ENCODE measurements at places on chromosomes 4 and X.

DNA sequence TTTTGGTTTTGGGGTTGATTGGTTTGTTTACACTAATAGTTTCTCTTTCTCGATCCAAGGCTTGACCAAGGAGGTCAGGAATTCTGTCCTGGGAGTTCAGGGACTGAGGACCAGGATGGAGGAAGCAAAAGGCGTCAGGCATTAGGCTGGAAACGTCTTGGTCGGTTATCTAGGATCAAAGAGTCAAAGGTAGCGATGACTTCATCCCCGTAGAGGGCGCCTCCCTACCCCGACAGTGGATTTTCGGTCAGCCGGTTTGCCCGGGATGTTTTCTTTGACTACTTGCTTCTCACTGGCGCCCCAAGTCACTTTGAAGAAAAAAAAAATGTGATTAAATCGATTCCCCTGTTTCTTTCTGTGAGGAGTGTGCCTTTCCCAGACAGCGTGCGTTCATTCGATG, 980 bp upstream of the FHDC1 start:
- DNase-seq = no peak

GRCh38 chr4:10084651-10085358, 31.8 kb downstream of the WDR1 start:
- DNase-seq = no peak

GRCh38 chrX:153626025-153626633, 20.9 kb upstream of the DUSP9 start:
- DNase-seq = no peak

- DNase-seq = peak; percentile 9
Measured at GRCh38 chrX:153370293-153371055, 30.7 kb downstream of the PNMA6E start.

GRCh38 chr4:77174426-77174825, 17.4 kb downstream of the CCNG2 start:
- peak; percentile 25 for DNase-seq

DNA sequence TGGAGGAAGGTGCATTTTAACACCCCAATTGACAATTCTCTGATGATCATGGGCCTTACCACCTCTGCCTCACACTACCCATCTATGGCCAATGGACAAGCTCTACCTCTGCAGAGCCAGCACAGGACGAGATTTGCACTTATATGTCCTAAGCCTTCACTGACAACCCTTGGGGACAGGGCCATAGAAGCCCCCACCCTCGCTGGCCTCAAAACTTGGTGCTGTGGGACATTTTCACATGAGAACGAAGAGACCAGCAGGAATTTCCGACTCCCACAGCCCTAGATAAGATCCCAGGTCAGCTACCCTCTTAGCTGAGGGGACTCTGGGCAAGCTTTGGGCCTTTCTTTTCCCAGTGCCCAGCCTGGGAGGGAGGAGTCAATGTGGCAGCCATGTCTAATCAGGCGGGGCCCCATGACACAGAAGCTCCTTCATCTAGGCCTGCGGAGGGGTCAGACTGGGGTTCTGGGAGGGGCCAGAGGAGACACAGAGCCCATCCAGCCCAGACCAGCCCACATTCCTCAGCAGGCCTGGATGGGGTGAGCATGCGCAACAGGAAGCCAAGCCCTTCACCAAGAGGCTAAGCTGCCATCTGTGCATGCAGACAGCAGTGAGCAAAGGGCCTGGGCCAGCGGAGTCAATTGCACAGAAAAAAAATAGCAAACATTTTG, 12.1 kb downstream of the PJA1 start:
- peak; percentile 77 for DNase-seq

DNA sequence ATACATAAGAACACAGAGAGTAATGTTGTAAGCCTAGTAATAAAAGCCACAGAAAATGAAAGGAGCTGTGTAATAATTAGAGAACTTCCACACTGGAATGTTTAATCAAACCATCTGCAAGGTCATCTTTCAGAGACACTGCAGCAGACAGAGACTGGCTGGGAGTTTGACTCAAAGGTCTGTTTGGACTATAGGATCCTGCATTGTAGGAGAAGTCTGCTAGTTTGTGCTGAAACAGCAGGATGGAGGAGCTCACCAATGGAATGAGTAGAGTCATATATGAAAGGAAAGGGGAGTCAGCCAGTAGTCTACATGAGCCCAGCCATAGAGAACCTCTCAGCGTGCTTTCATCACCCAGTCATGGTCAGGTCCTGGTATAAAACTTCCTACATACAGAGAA, 4.5 kb upstream of the ACE2 start:
- DNase-seq = no peak

DNA sequence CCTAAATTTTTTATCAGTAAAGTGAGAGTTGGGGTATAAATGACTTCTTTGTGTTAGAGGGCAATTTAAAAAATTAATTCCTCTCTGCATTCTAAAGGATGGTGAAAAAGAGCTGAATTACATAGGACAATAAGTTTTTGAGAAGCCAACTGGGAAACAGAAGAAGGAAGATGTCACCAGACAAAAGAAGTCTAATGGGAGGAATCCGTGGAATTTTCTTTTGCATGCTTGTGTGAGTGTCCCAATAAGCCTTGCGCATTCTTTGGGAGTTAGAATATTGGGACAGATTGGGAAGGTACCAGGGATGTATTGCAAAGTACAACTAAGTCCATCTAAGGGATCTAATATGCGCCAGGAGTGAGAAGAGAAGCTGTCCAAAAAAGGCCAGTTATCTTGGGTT, 35.1 kb upstream of the NR3C2 start:
- no peak for DNase-seq

DNA sequence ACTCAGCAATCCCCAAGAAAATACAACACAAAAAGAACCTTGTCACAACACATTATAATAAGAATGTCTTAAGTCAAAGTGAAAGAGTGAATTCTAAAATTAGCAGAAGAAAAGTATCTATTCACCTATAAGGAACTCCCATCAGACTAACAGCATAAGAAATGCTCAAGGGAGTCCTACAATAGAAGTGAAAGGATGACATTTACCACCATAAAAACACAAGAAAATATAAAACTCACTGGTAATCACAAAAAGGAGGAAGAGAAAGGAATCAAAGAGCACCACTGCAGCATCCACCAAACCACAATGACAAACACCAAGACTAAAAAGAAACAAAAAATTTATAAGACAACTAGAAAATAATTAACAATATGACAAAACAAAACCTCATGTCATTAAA, 257.0 kb upstream of the AGTR2 start:
- no peak for DNase-seq

DNA sequence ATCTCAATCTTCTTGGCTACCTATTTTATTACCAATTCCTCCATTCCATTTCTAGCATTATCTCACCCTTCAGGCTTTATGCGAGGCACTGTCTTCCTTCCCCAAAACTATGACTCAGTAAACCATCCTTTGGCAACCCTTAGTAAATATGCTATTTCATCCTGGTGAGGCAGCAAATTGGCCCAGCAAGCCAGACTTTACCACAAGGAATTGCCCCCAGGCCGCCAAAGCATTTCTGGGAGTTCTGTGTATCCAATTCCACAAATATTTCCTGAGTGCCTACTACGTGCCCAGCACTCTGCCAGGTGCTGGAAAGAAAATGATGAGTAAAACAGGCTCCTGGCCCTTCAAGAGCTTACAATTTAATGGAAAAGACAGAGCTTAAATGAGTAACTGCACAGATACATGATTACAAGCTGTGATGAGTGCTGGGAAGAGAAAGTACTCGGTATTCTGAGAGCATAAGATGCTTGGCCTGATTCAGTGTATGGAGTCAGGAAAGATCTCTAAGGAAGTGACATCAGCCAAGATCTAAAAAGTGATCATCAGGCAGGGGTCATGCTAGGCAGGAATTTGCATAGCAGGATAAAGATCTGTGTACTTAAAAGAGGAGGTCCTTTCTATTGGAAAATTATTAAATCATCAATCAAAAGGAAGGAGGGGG, 193.8 kb downstream of the ADAMTS3 start:
- DNase-seq = peak; percentile 46

GRCh38 chr4:135476272-135476671, 1274.7 kb upstream of the PABPC4L start:
- no peak for DNase-seq

- DNase-seq = no peak
Measured at GRCh38 chrX:111288841-111289240, 18.6 kb upstream of the CAPN6 start.

GRCh38 chr4:151644622-151645021, 116.2 kb downstream of the GATB start:
- DNase-seq = no peak

DNA sequence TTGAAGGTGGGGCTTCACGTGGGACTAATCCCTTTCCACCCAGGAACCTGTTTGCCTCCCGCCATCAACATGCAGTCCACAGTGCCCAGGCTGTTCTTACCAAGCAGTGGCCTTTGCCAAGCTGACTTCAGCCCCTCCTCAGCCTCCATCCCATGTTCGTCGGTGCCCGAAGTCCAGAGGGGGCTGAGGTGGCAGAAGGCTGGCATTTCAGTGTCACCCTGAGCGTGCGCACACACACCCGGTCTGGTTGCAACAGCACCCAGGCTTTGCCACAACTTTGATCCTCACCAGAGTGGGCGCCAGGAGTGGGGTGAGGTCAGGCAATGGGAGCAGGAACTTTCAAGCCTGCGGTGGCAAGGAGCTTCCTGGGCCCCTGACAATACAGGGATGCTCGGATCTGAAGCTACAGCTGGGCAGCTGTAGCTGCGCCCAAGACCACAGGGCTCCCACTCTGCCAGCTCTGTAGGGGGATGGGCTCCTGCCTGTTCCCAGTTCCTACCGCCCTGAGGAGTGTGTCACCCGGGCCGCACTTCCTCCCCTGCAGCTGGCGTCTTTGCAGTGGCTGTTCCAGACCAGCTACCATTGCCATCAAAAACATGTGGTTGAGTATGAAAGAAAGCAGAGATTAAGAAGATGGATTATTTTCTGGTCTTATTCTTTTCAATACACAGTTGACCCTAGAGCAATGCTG, 428.0 kb downstream of the EPHA5 start:
- DNase-seq = no peak

DNA sequence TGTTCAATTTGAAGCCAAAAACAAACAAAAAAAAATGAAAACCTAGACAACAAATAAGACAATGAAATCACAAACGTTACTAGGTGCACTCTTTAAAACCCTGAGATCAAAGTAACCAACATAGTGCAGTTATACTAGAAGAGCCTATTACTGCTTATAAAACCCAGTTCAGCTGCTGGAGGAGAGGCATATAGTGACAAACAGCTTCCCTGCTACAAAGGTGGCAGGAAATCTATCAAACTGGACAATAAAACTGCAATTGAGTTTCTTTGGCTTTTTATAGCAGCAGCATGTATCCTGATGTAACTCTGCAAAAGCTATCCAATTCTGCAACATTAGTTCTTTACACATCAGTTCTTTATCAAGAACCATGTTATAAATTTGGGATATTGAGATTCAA, 155.6 kb downstream of the LRBA start:
- DNase-seq = no peak

- DNase-seq = peak; percentile 68
Measured at GRCh38 chrX:40130207-40130606, 32.4 kb upstream of the BCOR start.

DNA sequence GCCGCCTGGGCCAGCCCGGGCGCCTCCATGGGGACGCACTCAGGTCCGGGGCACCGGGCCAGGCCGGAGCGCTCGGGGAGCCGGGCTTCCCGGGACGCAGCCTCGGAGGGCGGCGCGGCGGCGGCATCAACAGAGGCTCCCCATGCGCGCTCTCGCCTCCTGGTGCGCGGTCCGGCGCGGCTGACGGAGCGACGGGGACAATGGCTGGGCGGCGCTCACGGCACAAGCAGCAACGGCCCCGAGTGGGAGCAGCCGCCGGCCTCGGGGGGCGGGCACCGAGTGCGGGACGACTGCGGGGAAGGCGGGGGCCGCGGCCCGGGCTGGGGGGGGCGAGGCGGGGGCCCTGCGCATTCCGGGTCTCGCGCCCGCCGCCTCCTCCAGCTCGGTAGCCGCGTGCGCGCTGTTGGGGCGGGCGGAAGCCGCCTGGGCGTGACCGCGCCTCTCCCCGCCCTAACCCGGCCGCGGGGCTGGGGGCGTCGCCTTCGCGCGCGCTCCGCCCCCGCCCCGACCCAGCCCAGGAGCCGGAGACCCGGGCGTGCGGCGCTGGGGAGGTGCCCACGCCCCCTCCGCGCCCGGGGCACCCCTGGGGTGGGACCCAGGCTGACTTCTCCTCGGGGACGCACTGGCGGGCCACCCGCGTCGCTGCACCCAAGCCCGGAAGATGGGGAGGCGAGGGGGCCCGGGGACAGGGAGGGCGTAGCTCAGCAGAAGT, at the start of gene PRKX:
Gene PRKX, minus strand, starts transcription at position 425 of the 712 bp plus-strand sequence. Its CDS starts 396 bp downstream, at position 29.
- DNase-seq = peak; percentile 32

DNA sequence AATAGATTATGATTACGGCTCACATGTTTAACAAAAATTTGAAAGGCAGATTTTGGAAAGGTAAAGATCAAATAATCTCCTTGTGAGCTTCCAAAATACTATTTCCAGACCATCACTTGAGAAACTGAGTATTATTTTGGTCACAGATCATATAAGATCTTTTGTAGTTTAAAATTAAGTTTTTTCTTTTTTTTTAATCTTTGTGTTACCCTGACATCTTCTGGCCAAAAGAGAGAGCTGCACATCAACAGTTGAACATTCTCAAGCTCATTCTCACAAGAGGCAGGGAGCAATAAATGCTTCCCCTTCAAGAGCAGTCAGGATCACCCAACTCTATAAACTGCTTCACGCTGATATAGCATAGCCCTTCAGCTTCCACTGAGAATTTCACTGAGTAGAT, 15.9 kb downstream of the TMEM192 start:
- DNase-seq = peak; percentile 51

DNA sequence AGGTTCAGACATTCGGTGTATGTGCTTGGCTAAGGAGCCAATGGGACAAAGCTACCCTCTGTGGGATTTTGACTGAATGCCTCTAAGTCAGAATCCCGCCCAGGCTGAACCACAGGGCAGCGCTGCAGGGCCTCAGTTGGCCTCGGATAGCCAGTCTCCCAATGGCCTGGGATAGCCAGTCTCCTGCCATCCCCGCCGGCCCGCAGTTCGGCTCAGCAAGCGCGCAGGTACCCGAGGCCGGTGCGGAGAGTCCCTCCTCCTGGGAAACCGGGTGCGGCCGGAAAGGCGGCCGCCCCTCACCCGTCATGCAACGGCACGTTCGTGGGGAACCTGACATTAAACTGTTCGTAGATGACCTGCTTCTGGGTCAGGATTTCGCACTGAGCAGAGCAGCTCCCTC, 16.1 kb downstream of the PPEF2 start:
- DNase-seq = no peak

- DNase-seq = no peak
Measured at GRCh38 chr4:184237612-184238011, 19.9 kb upstream of the ENPP6 start.

DNA sequence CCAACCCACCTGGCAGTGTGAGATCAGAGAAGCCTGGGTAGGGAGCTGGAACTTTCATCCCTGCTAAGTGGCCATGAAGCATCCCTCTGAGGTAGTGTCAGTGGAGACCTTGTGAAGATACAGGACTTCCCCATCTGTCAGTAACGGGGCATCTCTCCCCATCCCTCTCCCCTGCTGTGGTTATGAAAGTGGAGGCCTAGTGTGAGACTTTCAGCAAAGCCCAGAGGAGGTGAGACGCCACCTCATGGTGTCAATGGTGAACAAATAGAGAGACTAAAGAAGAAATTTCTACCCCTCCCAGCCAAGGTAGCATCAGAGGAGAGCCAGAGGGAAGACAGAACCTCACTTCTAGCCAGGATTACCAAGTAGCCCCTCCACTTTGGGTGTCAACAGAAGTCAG, 150.2 kb downstream of the VEGFC start:
- no peak for DNase-seq

Data from cardiac fibroblast (primary cell).